ENCODE measurements at places on chromosomes 7 and 10.

- DNase-seq, result no peak
Observed at GRCh38 chr7:78718212-78718611, 735.3 kb downstream of the MAGI2 start.

DNA sequence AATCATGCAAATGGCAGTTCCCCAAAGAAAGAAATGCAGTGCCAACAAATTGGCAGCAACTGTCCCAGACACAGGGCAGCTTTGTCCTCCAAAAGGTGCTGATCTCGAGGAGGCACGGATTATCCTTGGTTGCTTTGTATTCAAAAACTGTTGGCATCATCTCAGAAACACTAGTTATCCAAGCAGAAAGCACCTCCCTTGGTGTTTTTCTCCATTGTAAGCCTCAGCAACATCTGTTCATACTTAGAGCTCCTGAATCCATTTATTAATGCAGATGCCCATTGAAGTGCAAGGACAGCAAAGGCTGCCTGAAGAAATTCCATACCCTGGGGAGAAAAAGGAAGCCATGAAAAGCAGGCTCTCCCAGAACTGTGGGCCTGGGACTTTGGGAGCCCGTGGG, 1.1 kb upstream of the NPS start:
- no peak for DNase-seq

DNA sequence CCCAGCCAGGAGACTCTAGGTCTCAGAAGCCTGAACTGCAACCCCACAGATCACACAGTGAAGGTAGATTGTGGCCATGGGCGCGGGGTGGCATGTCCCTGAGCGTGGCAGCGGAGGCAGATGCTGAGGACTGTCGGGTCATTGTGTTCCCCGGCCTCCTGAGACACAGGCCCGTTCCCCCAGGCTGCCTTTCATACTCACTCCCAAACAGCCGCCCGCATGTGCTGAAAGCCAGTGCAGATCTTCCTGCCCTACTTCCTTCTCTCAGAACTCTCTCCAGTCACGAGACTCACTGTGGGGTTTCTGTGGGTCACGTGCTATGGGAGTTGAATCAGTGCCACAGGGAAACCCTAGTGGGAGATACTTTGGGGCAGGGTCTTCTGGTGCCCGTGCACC, 48.0 kb downstream of the ZNF467 start:
- peak; percentile 66 for DNase-seq

- no peak for DNase-seq
Observed at GRCh38 chr7:12690041-12690878, 2.8 kb downstream of the ARL4A start.

GRCh38 chr10:116316503-116316902, 7.7 kb upstream of the CCDC172 start:
- no peak for DNase-seq

- no peak for DNase-seq
Observed at GRCh38 chr10:70174058-70174741, 3.9 kb upstream of the SAR1A start.

DNA sequence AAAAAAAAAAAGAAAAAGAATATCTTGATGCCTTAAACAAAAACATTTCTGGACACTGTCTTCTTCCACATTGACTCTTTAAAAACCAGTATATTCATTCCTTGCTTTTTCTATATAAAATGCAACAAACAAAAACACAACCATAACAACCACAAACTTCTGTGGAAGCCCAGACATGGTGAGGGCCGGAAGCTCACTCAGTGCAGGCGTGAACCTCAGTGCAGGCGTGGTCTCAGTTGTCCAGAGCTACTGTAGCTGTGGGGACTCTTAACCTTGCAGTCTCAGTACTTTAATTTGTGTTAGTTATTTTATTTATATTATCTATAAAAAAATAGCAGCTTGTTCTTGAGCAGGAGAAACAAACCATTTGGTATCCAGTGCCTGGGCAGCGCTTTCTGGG, 131.8 kb downstream of the DOCK1 start:
- no peak for DNase-seq

DNA sequence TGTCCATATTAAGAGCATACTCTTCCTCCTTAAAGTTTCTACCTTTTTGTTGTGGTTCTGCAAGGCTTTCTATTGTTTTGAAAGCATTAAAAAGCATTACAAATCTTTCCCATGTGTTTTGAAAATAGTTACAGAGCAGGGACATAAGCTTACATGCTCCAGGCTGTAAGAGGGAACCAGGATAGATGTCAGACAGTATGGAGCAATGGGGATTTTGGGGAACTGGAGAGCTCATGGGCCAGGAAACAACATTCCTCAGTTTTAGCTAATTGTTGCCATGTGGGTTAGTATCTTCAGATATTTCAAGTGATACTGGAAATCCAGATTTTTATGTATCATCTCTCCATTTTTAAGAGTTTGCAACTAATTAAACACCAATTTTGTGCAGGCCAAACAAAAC, 3.5 kb downstream of the MDFIC start:
- DNase-seq, result no peak

- DNase-seq, result no peak
Observed at GRCh38 chr7:19327018-19327417, 181.8 kb upstream of the FERD3L start.

- no peak for DNase-seq
Observed at GRCh38 chr10:121732656-121733445, 134.6 kb upstream of the FGFR2 start.

- DNase-seq, result no peak
Observed at GRCh38 chr7:107922886-107923285, 31.9 kb downstream of the DLD start.

- DNase-seq, result peak; percentile 78
Observed at GRCh38 chr10:51073453-51074237, 642 bp upstream of the PRKG1 start.

- no peak for DNase-seq
Observed at GRCh38 chr10:90614631-90615030, 243.2 kb downstream of the HTR7 start.

DNA sequence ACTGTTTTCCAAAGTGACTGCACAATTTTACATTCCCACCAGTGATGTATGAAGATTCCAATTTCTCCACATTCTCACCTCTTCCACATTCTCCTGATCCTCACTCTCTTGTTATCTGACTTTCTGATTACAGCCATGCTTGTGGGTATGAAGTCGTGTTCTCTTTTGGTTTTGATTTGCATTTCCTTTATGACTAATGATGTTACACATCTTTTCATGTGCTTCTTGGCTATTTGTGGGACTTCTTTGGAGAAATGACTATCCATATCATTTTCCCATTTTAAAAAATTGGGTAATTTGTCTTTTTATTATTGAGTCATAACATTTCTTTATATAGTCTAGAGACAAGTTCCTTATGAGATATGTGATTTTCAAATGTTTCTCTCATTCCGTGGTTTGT, 10.5 kb upstream of the GIMAP8 start:
- no peak for DNase-seq

DNA sequence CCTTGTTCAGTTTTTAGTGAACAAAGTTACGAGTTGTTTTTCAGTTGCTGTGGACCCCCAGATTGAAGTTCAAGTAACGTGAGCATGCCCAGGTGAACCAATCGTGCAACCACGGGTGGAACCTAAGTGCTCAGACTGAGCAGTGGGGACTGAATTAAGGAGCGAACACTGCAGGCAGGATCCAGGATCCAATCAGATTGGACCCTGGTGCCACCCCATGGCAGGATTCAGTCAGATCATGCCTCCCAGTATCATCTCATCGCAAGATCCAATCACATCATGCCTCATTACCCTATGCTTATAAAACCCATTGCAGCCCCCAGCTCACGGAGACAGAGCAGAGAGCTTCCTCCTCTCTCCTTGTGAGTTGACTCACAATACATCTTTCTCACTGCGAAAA, 80.9 kb downstream of the PFKFB3 start:
- no peak for DNase-seq

DNA sequence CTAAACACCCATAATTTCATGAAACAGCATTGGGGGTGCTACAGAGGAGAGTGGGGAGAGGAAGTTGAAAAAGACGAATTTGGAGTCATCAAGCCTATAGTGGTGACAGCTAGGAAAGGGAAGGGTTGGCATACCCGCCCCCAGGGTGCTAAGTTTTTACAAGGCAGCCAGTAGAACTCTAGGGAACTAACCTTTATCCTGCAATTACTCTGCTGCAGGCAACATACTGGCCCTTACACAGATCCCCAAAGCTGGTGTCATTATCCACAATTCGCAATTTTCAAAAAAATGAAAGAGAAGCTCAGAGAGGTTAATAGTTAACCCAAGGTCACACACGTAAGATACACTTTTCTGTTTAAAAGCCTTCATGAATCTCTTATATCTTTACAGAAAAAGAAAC, 14.2 kb upstream of the SLC35B4 start:
- DNase-seq, result no peak

DNA sequence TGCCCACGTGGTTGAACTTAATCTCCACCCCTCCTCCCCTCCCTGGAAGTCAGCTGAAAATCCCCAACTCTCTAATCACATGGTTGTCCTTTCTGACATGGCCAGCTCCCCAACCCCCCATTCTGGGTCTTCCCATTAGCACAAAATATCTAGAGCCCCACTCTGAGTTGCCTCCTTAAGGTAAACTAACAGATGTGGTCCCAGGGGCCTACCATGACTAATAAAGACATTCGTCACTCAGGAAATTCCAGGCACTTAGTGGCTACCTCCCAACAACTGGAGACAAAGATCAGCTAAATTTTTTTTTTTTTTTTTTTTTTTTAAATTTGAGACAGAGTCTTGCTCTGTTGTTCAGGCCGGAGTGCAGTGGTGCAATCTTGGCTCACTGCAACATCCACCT, 21.1 kb downstream of the CCDC126 start:
- no peak for DNase-seq

DNA sequence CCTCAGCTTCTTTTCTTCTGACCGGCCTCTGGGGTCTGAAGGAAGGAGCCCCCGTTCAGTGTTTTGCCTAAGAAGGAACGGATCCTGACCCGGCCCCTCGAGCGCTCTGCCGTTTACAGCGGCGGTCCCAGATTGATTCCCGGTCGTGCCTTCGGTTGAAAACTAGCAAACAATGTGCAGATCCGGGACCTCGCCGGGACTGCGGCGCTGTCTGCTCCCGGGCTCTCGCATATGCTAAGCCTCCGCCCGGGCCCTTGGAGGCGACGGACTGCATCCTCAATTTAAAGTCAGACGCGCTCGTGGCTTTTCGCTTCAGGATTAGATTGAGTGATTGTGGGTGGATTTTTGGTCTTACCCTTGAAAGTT, 559 bp downstream of the DBF4 start:
- DNase-seq, result peak; percentile 78

DNA sequence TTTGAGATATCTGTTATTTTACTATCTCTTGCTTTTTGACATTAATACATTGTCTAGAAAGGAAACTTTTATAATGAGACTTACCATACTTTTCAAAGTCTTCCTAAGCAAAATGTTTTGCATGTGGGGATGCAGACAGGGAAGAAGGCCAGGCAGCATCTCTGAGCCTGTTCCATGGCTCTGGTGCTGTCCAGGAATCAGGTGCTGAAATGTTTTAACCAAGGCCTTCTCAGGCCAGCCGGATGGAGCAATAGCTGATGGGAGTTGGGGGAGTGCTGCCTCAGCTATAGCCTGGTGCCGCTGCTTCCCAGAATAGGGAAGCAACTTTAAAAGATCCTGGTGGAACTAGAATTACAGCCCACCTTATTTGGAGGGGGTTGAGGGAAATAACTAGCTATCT, 38.5 kb downstream of the CRTAC1 start:
- DNase-seq, result no peak
